Sigmoid colon (tissue), 7 donors: ENCODE measurements at places on chromosomes 3 and 15. TPM values are rescaled to one million over a fixed set of nuclear protein-coding genes. Genes with fewer than 3 reads are reported as not detected.

The CCDC33 gene
- 0.60 TPM for polyA plus RNA-seq

The DNAH12 gene
- polyA plus RNA-seq: not detected

The FBXW12 gene
- not detected for polyA plus RNA-seq

The KBTBD12 gene
- 1.3 TPM for polyA plus RNA-seq

The ASTE1 gene
- polyA plus RNA-seq: 4.9 TPM

The CEP19 gene
- polyA plus RNA-seq: 1.2 TPM

The ZBTB47 gene
- 21.0 TPM for polyA plus RNA-seq

The BFSP2 gene
- polyA plus RNA-seq: not detected

The GPR62 gene
- 0.03 TPM for polyA plus RNA-seq

The GALNT15 gene
- polyA plus RNA-seq: 1.2 TPM

The KBTBD8 gene
- 0.60 TPM for polyA plus RNA-seq

The WWTR1 gene
- 19.2 TPM for polyA plus RNA-seq

The LRRN1 gene
- 0.34 TPM for polyA plus RNA-seq
